ENCODE measurements at places on chromosomes 16 and 17.

DNA sequence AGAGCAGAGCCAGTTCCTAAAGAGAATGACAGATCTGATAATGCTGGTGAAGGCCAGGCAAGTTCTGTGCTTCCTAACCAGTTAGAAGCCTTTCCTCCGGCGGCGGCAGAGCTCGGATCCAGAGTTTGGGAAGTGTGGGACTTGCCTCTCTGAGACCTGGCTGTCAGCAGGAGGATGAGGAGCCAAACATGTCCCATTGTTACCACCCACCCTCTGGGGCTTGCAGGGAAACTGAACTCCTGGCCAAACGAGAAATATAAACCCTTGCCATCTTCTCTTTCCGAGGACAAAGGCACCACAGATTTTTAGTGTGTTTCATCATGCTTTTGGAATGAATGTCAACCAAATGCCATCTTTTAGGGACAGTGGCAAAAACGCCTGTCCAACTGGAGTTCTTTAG lies 80.2 kb upstream of the SMURF2 start:
- no peak for DNase-seq

- DNase-seq = no peak
Measured at GRCh38 chr17:69643686-69644085, 229.2 kb downstream of the MAP2K6 start.

- DNase-seq = no peak
Measured at GRCh38 chr17:80961541-80962330, 29.9 kb upstream of the CHMP6 start.

GRCh38 chr17:17356149-17356930 lies 53.2 kb downstream of the NT5M start:
- DNase-seq = peak; percentile 75

GRCh38 chr16:70691223-70692129 lies 5.6 kb upstream of the MTSS2 start:
- DNase-seq = peak; percentile 98

- DNase-seq = no peak
Measured at GRCh38 chr17:78852709-78853121, 12.1 kb upstream of the USP36 start.

- peak; percentile 50 for DNase-seq
Measured at GRCh38 chr16:77171745-77172635, 19.0 kb upstream of the MON1B start.

DNA sequence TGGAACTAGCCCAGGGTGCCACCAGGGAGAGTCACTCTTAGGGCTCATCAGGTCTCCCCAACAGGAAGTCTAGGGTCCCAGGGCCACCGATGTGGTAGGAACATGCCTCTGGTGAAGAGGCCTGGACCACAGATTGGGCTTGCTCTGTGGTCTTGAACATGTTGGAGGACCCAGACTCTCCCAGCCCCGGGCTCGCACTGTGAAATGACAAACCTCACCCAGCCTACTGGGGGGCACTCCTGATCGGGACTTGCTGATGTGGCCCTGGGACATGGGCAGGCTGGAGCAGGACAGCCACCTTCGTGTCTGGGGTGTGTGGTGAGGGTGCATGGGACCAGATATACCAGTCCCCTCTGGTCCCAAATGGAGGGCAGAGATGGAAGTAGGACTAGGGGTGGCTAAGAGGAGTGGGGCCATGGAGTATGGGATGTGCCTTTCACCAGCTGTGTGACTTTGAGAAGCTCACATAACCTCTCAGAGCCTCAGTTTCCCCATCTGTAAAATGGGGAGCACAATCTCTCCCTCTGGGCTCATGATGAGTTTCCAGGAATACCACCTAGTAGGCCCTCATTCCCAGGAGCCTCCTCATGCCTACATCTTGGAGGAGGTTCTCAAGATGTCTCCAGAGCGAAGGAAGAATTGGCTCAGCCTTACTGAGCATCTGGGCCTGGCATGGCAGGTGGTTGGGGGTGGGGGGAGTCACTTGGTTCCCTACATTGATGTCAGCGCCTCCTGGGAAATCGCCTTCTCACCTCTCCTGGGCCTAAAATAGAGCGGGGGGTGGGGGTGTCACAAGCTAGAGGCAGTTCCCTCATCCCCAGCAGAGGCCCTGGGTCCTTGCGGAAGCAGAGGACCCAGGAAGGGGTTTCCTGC lies 1.5 kb upstream of the ADAM11 start:
- DNase-seq = no peak

GRCh38 chr17:51322390-51323029 lies 62.2 kb downstream of the UTP18 start:
- peak; percentile 3 for DNase-seq

- DNase-seq = peak; percentile 95
Measured at GRCh38 chr16:3020604-3021448, 658 bp downstream of the TNFRSF12A start.

DNA sequence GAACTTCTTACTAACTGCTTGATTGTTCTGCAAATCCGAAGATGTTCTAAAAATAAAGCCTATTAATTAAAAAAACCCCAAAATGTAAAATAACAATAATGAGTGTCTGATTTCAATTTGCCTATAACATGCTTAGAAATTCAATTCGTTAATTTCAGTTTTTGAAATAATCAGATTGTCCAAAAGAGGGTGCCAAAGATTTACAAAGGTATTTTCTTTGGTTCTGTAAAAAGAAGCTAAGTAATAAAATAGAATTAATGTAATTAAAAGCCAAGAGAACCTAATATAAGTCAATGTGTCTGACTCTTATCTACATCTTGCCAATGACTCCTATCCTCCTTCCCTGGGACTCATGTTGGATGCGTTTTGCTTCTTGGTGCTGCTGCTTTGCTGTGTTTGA lies 75.0 kb upstream of the CPHXL start:
- DNase-seq = no peak

- no peak for DNase-seq
Measured at GRCh38 chr16:77117707-77118106, 73.3 kb upstream of the MON1B start.

- peak; percentile 67 for DNase-seq
Measured at GRCh38 chr16:30651124-30652004, 604 bp downstream of the PRR14 start.

DNA sequence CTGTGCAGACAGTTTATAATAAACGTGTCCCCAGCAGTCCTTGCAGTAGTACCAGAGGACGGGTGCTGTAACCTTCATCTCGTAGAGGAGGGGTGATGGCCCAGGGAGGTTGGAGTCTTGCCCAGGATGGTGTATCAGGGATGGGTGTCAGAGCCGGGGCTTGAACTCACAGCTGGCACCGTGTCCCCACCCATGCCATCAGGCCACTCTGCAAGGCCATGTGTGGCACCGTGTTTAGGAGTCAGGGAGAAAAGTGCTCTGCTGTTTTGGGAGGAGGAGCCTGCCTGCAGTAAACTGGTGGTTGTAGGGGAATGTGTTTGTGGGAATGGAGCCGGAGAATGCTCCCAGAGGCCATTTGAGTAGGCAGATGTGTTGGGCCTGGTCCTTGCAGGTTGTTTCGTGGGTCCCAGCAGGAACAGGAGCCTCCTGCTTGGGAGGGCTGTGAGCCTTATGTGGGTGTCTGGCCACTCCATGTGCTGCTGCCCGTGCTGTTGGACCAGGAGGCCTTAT lies 1.7 kb downstream of the ADORA2B start:
- no peak for DNase-seq

GRCh38 chr17:48255759-48256158 lies 148.2 kb downstream of the SNX11 start:
- no peak for DNase-seq

DNA sequence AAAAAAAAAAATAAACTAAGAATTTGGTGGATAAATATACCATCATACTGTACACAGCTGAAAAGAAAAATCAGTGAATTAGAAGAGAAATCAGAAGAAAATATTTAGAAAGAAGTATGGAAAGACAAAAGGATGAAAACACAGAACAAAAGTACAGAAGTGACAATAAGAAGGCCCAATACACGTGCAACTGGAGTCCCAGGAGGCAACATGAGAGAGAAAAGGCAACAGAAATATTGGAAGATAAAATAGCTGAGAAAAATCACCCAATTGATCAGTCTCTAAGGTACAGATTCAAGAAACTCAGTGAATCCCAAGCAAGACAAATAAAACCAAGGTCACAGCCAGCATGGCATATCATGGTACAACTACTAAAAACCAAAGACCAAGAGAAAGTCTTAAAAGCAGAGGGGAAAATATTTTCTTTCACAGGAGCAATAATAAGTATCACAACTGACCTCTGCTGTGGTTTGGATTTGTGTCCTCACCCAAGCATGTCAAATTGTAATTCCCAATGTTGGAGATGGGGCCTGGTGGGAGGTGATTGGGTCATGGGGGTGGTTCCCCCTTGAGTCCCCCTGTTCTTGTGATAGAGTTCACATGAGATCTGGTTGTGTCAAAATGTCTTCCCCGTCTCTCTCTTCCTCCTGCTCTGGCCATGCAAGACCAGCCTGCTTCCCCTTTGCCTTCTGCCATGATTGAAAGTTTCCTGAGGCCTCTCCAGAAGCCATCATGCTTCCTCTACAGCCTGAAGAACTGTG lies 20.2 kb upstream of the ENGASE start:
- DNase-seq = no peak

DNA sequence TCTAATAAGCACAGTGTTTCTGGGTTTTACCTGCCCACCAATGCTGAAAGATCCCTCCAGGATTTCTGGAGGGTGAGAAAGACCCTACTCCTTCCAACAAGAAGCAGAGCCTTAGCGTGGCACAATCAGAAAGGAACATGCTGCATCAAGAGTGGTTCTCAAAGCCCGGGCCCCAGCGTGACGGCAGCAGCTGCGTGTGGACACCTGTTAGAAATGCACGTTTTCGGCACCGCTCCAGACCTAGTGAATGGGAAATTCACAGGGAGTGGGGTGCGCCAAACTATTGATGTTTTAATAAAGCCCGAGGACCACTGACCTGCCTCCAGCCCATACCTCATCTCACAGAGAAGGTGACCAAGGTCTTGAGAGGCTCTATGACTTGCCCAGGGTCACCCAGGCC lies 55.8 kb downstream of the PECAM1 start:
- DNase-seq = no peak

DNA sequence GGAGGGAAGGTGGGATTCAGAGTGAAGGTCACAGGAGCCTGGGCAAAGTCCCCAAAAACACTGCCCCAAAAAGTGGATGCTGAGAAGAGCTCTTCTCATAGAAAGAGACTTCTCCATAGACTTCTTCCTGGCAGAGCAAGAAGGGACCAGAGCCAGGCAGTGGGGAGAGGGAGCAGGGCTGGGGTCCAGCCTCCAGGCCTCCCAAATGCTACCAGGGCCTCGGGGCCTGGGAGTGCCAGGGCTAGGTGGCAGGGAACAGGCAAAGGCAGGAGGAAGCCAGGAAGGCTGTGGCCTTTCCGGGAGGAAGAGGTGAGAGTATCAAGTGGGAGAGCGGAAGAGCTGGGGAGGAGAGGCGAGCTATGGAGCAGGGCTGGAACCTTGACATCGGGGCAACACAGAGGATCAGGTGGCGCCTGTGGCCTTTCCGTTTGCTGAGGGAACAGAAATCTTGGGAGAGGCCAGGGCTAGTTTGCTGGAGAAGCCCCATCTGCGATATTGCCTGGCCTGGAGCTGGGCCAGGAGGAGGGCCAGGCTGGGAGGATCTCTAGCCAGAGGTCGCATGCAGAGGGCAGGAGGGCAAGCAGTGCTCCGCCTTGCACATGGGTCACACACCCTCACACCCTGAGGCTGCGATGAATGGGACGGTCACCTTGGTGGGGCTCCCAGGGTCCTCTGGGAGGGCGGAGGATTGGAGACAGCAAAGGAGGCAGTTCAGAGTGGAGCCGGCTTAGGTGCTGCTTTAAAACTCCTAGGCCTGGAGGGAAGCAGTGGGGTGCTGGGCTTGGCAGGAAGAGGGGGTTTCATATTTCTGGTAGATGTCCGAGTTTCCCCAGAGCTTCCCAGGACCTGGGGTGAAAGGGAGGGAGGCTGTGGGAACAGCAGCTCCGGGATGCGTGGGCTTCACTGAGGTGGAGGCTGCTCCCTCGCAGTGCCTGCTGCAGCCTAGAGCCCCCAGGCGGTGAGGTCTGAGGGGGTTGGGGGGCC lies 3.4 kb downstream of the SLC16A5 start:
- DNase-seq = no peak

DNA sequence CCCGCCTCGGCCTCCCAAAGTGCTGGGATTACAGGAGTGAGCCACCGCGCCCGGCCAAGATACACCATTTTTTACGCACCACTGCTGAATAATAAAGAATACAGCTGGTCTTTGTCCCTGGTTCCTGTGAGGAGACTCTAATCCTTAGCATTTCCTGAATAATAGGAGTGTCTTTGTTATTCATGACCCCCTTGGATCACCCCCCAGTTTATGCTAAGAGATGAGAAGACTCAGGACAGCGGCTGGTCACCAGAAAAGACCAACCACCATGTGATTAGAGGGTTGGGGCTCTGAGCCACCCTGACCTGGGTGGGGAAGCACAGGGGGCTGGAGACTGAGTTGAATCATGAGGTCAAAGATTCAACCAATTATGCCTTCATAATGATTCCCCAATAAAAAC lies 17.3 kb downstream of the PHLPP2 start:
- DNase-seq = no peak

DNA sequence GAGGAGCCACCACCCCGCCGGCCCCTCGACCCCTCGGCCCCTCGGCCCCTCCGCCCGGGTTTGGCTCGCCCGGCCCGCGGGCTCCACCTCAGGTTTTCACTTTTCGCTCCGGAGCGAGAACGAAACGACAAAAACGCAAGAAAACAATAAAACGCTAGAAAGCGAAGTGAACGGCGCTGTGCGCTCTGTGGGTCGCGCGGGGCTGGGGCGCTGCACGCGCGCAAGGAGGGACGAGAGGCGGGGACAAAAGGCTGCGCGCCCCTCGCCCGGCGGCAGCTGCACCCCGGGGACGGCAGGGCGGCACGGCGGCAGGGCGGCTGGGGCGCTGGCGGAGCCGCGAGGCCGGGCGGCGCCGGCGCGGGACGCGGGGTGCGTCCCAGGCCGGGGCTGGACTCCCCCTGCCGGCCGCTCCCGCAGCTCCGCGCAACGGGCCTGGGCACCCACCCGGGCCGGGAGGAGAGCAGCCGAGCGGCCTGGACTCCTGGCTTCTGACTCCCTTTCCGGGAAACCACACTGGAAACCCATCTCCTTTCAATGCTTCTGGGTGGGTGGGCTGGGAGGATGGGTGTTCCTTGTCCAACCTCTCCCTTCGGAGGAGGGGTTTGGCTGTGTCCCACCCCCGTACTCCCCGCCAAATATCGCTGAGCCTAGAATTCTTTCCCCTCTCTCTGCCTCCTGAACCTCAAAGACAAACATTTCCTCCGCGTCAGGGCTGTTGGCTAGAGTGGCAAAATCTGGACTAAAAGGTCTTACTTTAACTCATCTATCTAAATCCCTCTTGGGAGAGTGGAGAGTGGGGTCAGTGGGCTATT lies 9.9 kb downstream of the TBX2 start:
- peak; percentile 67 for DNase-seq

GRCh38 chr16:61763013-61763412 lies 273.2 kb downstream of the CDH8 start:
- DNase-seq = no peak

Data from fibroblast of skin of right biceps (primary cell).